Lower leg skin (tissue), 4 donors: ENCODE measurements at places on chromosomes 4 and X. TPM values are rescaled to one million over a fixed set of nuclear protein-coding genes. Genes with fewer than 3 reads are reported as not detected.

DNA sequence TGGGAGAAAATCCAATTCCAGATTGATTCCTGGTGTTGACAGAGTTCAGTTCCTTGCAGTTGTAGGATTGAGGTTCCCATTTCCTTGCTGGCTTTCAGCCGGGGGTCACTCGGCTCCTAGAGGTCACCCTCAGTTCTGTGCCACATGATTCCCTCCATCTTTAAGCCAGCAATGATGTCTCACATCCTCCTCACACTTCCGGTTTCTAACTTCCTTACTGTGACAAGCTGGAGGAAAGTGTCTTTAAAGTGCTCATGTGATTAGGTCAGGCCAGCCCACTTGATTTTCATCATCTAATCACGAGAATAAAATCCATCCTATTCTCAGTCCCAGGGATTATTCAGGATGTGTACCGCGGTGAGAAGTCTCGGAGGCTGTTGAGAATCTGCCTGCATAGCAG, 19.4 kb upstream of the SMIM31 start:
- DNase-seq: no peak

The GLRA2 gene
- total RNA-seq: not detected

- no peak for DNase-seq
These were observed 42.7 kb upstream of the PHEX start for GRCh38 chrX:21989384-21989783.

- DNase-seq: no peak
These were observed 31.2 kb upstream of the ZNF280C start for GRCh38 chrX:130300010-130300282.

GRCh38 chr4:61445374-61446063, 245.4 kb downstream of the ADGRL3 start:
- no peak for DNase-seq

DNA sequence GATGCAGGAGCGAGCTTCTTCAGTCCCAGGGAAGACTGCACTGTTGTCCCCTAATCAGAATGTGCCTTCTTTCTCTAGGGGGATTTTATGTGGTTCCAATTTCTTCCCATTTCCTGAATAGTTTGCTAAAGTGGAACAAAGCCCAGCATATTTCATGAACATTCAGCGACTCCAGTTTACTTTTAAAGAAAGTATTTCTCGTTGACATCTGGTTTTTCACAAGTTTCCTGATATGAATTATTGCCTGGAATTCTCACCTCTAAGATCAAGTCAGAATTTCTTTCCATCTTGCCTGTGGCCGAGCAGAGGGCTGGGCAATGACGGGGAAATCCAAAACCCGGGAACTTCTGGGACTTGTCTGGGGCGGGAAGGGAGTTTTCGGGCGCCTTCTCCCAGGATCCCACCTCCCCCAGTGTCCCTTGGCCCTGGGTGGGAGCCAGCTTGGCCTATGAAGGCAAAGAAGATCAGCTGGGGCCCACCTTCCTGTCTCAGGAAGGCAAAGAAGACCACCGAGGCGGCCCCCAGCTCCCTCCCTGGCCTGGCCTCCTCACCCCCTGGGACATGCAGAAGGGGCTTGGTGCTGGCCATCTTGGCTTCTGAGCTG, 15.4 kb downstream of the SORCS2 start:
- DNase-seq: no peak

The PDE5A gene
- 11.8 TPM for total RNA-seq

The CFI gene
- 2.7 TPM for total RNA-seq

- no peak for DNase-seq
These were observed 12.6 kb upstream of the NR3C2 start for GRCh38 chr4:148454835-148455234.

DNA sequence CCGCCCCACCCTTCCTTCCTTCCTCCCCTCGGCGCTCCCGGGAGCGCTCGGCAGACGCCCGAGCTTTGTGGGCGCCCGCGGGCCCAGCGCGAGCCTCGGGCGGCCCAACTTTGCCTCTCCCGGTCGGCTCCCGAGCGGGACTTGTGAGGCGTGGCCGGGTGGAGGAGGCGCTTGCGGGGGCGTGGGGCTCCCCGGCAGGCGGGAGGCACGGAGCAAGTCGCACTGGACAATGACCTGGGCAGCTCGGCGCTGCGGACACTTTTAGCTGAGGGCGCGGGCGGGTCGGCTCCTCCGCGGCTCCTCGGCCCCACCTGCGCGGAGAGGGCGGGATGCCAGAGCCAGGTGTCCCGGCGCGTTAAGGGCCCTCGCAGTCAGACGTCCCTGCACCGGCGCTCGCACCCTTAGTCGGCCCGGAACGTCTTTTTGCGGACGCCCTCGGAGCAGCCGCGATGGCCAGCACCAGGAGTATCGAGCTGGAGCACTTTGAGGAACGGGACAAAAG, 385 bp downstream of the DCLK2 start:
- DNase-seq: peak; percentile 92

DNA sequence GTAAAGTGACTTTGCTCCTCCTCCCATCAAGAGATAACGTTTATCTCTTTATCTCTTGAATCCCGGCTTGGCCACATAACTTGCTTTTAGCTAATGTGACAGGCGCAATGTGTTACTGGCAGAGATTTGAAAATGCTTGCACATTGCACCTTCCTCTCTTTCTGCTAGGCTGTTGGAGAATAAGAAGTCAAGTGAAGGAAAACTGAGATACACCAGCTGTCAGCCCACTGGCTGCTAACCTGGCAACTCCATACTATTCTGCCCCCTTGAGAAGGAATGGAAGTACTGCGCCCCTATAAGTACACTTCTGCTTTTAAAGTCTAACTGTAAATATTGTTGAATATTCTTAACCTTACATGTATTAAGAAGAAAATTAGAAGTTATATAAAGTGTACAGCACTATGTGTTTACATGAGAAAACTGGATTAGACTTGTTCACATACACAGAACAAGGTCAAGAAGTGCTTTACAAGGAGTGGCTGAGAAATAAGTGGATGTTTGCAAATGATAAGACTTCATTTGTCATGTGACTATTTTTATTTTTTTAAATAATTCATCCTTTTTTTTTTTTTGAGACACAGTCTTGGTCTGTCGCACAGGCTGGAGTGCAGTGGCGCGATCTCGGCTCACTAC, 424.5 kb upstream of the CTSO start:
- DNase-seq: peak; percentile 17

GRCh38 chr4:66451741-66452140, 781.5 kb upstream of the EPHA5 start:
- no peak for DNase-seq

- no peak for DNase-seq
These were observed 46.8 kb upstream of the TMPRSS11F start for GRCh38 chr4:68176500-68176899.

The PPEF2 gene
- total RNA-seq: not detected

The COL4A5 gene
- 43.1 TPM for total RNA-seq

DNA sequence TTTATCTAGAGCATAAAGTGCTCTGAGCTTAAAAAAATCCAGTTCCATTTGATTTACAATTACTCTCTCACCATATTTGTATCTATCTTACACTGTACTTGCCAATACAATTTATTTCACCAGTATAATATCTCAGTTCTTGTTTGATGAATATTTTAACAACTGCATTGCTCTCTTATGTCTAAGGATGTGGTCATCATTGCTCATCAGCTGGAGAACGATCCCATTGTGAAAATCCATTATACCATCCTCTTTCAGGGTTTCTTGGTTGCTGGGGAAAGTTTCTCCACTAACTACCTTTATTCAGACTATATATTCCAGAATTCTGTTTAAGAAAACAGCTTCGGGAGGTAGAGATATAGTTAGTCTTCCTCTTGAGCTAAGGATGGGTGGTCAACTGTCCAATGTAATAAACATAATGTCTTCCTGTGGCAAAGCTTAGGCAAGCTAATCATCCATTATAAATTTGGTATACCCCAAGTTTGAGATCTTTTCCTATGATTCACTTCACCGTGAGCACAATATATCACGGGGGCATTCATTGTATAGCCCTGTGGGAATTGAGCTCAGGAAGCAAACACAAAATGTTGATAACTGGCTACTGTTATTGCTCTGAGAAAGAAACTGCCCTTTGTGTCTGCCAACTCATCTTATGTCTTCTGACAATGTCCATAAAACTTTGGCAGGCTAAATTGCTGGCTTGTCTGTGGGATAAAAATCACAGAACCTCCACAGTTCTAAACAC, 2361.9 kb downstream of the ARAP2 start:
- DNase-seq: no peak

The MAML3 gene
- total RNA-seq: 22.7 TPM

- no peak for DNase-seq
These were observed 54.3 kb downstream of the LRP2BP start for GRCh38 chr4:185341377-185341776.

DNA sequence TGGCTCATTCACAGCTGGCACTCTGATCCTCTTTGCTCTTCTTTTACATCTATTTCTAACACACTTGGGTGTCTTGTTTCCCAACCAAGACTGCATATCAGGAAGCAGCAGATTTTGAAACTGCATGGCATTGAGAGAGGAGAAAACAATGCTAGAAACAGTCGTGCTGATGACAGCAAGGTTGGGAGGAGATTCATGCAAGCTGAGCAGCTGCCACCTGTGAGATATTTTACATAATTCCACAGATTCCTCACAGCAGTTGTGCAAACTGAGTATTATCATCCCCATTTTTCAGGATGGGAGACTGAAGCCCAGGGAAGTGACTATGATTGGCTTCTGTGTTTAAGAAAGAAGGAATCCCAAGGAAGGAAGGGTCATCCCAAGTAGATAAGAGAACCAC, 105.0 kb downstream of the SLC2A9 start:
- no peak for DNase-seq

- no peak for DNase-seq
These were observed 80.1 kb downstream of the NPFFR2 start for GRCh38 chr4:72111863-72112262.

DNA sequence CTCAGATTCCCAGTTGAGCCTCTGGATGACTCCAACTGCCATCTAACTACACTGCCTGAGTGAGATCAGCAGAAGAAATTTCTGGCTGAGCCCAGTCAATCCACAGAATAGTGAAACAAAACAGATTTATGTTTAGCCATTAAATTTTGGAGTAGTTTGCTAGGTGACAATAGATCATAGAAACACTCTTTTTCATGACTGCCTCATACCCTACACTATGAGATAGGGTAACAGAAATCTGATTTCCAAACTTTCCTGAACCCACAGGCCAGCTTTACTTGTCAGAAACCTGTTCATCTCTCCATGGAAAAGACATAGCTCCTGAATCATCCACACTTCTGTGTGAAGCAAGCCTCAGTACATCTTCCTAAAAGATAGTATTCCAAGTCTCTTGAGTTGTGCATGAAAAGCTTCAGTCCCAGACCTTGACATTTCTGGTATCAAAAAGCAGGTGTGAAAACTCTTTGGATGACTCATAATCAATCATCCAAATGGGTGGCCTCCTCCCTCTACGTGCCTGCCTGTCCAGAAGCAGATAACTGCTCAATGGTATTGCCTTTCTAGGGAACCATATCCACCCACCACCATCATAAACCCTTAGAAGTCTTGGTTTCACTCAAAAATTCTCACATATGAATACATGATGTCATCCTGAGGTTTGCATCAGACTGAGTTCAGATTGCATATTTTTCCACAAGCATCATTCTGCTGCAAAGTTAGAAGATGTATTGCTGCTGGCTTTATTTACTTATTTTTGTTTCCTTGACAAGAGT, 47.5 kb upstream of the RAP2C start:
- no peak for DNase-seq

The FAM184B gene
- 0.07 TPM for total RNA-seq

The OTUD6A gene
- total RNA-seq: not detected

DNA sequence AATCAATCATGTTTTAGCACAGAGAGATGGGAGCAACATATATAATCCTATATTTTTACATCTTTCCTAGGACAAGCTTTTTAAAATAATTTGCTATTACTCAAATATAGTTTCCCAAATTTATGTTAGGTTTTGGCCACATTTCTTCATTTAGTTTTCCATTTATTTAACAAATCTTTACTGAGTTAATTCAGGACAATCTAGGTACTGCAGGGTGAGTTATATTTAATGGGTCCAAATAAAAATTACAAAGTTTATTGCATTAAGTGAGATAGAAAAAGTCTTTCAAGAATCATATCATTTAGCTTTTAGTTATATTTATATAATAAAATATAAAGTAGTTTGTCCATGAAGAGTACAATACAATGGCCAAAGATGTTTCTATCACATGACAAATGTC, 269.2 kb downstream of the EPHA5 start:
- DNase-seq: no peak

DNA sequence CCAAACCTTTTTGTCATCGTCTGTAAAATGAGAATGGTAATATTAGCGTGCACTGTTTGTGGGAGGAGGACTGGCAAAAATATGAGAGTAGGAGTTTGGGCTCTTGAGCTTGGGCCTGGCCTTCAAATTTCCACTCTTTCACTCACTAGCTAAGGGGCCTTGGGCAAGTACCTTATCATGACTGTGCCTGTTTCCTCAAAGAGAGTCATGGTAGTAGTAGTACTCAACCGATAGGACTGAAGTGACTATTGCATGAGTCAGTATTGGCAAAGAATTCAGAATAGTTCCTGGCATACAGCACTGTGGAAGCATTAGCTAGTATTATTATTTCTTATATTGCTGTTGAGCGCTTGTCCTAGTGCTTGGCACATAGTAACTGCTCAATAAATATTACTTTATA, 16.0 kb upstream of the RBM3 start:
- no peak for DNase-seq

DNA sequence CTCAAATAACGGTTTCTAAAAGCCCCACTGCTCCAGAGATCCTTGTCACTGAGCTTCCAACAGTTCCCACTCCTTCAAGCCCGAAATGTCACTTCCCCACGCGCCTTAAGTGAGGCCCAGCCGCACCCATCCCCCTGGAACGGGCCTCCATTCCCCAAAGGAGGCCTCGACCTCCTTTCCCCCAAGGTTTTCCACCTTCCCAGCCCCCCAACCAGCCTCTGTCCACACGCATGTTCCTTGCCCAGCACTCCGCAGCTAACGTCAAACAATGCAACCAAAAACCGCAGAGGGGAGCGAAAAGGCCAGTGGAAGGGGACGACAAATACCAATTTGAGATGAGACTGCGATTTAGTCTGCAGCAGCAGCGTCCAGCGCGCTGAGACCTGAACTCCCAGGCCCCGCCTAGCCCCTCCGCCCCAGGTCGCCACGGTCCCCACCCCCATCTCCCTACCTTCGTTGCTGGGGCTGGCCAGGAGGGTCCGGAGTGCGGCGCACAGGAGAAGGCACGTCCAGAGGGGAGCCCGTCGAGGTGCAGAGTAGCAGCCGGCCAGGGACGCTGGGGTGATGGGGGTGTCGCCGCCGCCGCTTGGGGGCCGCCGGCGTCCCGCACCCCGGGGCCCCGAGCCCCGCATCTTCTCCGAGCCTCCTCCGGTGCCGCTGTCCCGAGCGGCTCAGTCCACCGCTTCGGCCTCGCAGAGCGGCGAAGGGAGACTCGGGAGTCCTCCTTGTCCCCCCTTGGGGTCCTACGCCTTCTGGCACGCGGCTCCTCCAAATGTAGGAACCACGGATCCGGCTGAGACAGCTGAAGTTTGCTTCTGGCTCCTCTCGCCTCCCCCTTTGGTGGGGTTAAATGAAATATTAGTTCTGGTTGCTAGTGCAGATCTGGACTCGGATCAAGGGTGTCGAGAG, 924 bp downstream of the EPHA5 start:
- no peak for DNase-seq
